CD4-positive, alpha-beta T cell treated with Interleukin-6 for 4 hours (primary cell): ENCODE measurements at places on chromosomes 1 and 21.

- no peak for DNase-seq
These were observed 40.4 kb upstream of the APOBEC4 start for GRCh38 chr1:183693521-183693920.

DNA sequence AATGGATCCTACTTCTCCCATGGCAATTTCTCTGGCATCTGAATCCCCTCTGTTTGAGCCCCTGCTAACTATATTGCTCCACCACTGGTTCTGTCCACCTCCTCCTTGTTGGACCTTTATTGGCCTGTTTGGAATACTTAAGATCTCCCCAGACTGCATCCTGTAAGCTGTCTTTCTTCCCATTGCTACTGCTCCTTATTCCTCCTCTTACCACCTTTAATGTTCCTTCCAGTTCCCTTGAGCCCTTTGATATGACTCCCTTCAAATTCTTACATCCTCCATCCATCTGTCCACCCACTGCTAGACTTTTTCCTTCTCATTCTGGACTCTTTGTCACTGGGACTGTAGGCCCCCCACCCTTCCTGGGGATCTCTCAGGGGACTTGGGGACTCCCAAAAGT, 31.0 kb downstream of the LRIG2 start:
- no peak for DNase-seq

GRCh38 chr21:35394049-35394448, 344.9 kb upstream of the RUNX1 start:
- DNase-seq: no peak

DNA sequence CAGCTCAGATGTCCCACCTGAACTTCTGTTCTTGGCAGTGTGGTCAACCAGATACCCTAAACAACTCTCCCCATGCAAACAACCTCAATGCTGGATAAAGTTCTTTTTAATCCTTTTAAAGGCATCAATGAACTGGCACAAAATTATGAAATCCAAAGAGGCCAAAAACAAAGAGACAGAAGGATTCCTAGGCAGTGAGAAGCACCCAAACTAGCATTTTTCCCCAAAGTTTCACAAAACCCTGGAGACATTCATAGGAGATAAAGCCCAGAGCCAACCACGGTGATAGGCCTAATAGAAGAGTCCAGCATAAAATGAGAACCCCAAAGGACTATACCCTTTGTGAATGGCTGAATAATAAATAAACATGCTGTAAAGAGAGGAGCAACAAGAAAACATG, 50.7 kb downstream of the MATN1 start:
- DNase-seq: no peak

GRCh38 chr1:59356627-59357026, 59.7 kb downstream of the FGGY start:
- no peak for DNase-seq

GRCh38 chr1:55684131-55684650, 469.0 kb upstream of the USP24 start:
- no peak for DNase-seq

DNA sequence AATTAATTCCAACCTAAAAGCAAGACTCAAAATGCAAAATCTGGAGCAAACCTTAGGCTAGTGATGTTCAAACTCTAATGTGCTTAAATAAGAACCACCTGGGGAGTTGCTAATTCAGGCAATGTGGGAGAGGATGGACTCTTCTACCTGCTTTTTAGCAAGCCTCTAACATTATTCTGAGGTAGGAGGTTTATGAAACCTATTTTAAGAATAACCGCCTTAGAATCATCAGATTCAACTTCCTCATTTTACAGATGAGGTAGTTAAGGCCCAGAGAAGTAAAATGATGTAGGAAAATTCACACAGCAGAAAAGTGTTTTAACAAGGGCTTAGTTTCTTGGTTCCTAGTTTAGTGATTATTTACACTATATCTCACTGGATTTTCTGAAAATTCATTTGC, 8.6 kb upstream of the NTNG1 start:
- DNase-seq: no peak

DNA sequence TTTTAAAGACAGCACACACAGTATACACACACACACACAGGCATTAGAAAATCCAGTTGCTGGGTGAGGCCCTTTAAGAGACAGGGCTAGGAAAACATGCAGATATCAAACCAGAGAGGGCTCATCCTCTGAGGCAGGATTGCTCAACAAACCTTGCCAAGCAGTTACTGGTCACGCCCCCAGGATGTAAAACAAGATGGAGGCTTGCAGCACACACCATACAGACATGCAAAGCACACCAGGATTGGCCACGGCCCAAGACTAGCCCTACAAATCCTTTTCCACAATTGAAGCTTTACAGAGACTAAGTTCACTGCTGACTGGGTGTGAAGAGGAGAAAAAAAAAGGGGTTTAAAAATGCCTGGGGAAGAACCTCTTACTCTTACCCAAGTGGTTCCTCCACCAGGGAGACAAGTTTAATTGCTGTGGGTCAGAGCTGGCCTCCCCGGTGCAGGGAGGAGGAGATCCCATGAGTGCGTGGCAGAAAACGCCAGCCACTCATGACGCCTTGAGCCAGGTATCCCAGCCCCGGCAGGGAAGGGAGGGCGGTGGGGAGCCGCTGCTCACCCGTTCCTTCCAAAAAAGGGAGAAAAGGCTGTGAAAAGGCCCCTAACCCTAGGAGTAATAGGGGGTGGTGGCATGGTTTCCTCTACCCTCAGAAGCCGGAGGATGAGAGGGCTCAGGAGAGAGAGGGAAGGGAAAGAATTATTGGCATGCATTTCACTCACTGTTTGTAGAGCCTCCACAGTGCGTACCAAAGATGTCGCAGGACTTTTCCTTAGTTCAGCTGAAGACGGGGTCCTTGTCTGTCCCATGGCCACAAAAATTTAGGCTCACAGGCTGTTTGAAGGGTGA, 594.6 kb upstream of the ZP4 start:
- no peak for DNase-seq

GRCh38 chr21:35203093-35203977, 154.2 kb upstream of the RUNX1 start:
- DNase-seq: no peak

- no peak for DNase-seq
These were observed 8.3 kb downstream of the GPR37L1 start for GRCh38 chr1:202130816-202131522.

GRCh38 chr1:86567341-86567740, 20.5 kb downstream of the CLCA4 start:
- DNase-seq: no peak

DNA sequence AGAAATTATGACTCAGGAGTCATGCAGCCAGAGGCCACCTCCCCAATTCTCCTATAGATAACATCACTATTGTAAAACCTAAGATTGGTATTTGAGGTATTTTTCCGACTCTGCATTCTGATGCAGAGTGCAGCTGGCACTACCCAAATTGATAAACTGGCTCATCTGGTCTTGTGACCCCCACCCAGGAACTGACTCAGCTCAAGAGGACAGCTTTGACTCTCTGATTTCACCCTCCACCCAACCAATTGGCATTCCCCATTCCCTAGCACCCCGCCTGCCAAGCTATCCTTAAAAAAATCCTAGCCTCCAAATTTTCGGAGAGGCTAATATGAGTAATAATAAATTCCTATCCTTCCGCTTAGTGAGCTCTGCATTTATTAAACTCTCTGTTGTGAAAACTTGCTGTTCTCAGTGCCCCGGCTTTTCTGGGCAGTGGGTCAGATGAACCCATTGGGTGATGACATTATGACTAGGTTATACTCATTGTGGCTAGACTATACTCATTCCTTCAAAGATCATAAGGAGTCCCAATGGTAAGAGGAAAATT, 39.4 kb upstream of the EPS15 start:
- no peak for DNase-seq

DNA sequence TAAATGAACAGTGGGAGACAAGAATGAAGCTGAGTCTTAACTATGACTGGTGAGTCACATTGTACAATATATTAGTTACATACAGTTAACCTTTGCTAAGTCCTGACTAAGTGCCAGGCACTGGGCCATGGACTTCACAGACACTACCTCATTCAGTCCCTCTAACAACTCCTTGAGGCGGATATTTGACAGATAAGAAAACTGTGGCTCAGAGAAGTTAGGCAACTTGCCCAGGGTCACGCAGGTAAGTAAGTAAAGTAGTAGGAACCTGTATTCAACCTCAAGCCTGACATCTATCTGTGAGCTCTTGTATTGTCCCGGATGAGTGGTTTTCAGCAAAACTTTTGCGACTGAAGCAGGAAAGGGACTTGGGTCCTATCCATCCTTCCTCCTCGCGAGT, 62.1 kb downstream of the GNG12 start:
- no peak for DNase-seq

- no peak for DNase-seq
These were observed 37.1 kb downstream of the TRAPPC10 start for GRCh38 chr21:44049182-44049581.

DNA sequence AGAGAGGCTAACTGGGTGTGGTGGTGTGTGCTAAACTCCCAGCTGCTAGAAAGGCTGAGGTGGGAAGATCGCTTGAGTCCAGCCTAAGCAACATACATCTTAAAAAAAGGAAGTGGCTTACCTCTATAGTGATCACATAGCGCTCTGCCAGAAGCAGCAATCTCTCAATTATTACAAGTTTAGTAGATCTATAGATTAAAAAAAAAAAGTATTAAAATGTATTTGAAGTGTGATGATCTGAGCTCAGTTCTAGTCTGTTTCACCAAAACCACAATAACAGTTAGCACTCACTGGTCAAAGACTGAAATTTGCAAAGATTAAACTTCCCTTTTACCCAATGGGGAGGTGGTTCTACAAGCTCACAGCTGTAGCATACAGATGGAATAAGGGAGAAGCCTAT, 76.3 kb downstream of the USP24 start:
- no peak for DNase-seq

DNA sequence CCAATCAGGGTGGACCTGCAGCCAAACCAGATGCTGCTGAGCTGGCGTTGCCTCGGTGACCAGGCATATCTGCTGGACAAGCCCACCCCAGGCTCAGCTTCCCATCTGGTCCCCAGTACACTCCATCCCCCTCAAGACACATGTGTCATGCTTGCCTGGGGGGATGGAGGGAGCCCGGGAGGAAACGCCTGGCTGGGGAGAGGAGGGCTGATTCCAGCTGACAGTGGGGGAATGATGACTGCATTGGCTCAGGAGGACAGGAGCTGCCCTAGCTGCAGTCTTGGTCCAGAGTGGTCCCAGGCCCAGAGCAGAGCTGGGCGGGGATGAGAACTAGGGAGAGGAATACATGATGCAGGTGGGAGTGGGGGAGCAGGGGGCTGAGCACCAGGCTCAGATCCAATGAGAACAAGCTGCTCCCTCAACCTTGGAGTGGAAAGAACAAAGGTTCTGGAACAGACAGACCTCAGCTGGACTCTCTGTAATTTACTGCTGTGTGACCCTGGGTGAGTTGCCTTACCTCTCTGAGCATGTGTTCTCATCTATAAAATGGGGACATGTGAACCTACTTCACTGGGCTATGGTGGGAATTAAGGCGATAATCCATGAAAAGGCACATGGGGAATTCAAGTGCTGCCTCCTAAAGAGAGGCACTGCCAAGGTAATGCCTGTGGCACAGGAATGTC, 23.1 kb upstream of the ECE1 start:
- no peak for DNase-seq

DNA sequence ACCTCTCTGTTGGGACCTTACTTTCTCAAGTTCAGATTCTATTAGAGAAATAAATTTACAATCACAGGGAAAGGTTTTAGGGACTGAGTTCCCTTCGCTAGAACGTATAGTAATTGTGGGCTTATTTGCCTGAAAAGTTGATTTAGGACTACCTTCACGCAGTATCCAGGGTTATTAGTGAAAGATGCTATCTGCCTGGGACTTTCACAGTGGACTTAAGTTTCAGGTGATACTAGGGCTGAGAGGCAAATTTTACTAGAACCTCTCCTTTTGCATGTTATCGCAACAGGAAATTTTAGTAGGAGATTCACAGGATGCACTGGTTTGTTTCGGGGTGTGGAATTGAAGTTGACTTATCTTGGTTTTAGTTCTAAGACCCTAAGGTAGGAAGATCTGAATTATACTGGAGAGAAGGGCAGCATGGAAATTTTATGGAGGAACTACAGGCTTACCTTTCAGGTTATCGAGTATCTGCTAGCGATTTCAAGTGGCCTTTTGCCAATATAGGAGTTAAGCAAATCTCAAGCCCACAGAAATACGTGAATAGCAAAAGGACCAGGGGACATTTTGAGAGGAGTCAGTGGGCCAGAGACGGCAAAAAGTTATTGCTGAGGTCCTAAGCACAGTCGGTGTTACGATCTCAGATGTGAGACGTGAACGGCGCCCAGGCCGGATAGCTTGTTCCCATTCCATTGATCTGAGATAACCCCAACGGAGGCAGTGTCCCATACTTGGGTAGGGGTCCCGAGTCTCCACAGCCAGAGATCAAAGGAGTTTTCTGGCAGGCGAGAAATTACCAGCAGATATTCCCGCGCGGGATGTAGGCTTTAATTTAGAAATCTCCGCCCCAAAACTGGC, 723 bp upstream of the GNAI3 start:
- peak; percentile 24 for DNase-seq

- DNase-seq: no peak
These were observed 57.9 kb upstream of the FMOD start for GRCh38 chr1:203408486-203409481.

- peak; percentile 10 for DNase-seq
These were observed 70.2 kb downstream of the FOXD2 start for GRCh38 chr1:47507881-47508701.

- DNase-seq: no peak
These were observed 352.6 kb downstream of the MRPL39 start for GRCh38 chr21:25254491-25255174.

GRCh38 chr1:164369698-164370365, 189.2 kb upstream of the PBX1 start:
- no peak for DNase-seq
